ENCODE measurements at places on chromosomes 4 and X. TPM values are rescaled to one million over a fixed set of nuclear protein-coding genes. Genes with fewer than 3 reads are reported as not detected.

DNA sequence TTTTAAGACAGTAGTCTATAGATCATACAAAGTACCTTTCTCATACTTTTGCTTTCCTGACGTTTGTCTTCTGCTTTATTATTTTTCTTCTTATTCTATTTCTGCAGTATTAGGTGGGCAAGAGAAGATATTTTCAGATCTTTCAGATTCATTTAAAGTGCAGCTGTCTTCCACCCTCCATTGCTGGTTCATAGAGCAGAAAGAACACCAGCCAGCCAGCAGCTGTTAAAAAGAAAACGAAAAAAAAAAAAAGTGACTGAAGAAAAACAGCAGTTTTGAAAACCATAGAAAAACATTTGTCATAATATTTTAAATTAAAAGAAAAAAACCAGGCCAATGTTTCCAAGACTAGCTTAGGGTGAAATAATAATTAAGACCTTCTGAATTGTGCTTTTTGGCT, 42.9 kb downstream of the SMAD1 start:
- H3K4me3 ChIP-seq, result no peak overlapping the region
- no peak for DNase-seq
- no peaks in the 10 kb centered on the region for H3K27me3 ChIP-seq

- H3K4me1 ChIP-seq, result no peaks in the 10 kb centered on the region
- H3K36me3 ChIP-seq, result no peaks in the 10 kb centered on the region
- H3K4me3 ChIP-seq, result no peak overlapping the region
- no peak overlapping the region for H3K27ac ChIP-seq
These were observed 292.7 kb upstream of the TENM3 start for GRCh38 chr4:181950372-181951127.

- H3K27ac ChIP-seq, result no peak overlapping the region
- no peaks in the 10 kb centered on the region for H3K36me3 ChIP-seq
- H3K4me3 ChIP-seq, result no peak overlapping the region
- no peaks in the 10 kb centered on the region for H3K4me1 ChIP-seq
These were observed 65.2 kb upstream of the LNX1 start for GRCh38 chr4:53656421-53656981.

GRCh38 chr4:154314248-154314647, 177.4 kb downstream of the DCHS2 start:
- H3K4me1 ChIP-seq, result no peaks in the 10 kb centered on the region
- no peak for DNase-seq
- H3K4me3 ChIP-seq, result no peak overlapping the region
- H3K27me3 ChIP-seq, result no peaks in the 10 kb centered on the region

GRCh38 chrX:14873676-14874049, 442 bp downstream of the MOSPD2 start:
- no peak for DNase-seq
- H3K36me3 ChIP-seq, result no peaks in the 10 kb centered on the region
- H3K4me1 ChIP-seq, result no peaks in the 10 kb centered on the region
- peak overlapping the region; percentile 35 for H3K27ac ChIP-seq

GRCh38 chrX:110588164-110588563, 207.5 kb downstream of the CHRDL1 start:
- no peaks in the 10 kb centered on the region for H3K36me3 ChIP-seq
- H3K27me3 ChIP-seq, result no peaks in the 10 kb centered on the region
- H3K27ac ChIP-seq, result no peak overlapping the region
- no peak overlapping the region for H3K4me3 ChIP-seq

GRCh38 chrX:106220177-106220576, 52.1 kb downstream of the PWWP3B start:
- H3K36me3 ChIP-seq, result no peaks in the 10 kb centered on the region
- H3K27ac ChIP-seq, result no peak overlapping the region
- H3K27me3 ChIP-seq, result no peaks in the 10 kb centered on the region
- no peak overlapping the region for H3K4me3 ChIP-seq
- no peaks in the 10 kb centered on the region for H3K4me1 ChIP-seq

DNA sequence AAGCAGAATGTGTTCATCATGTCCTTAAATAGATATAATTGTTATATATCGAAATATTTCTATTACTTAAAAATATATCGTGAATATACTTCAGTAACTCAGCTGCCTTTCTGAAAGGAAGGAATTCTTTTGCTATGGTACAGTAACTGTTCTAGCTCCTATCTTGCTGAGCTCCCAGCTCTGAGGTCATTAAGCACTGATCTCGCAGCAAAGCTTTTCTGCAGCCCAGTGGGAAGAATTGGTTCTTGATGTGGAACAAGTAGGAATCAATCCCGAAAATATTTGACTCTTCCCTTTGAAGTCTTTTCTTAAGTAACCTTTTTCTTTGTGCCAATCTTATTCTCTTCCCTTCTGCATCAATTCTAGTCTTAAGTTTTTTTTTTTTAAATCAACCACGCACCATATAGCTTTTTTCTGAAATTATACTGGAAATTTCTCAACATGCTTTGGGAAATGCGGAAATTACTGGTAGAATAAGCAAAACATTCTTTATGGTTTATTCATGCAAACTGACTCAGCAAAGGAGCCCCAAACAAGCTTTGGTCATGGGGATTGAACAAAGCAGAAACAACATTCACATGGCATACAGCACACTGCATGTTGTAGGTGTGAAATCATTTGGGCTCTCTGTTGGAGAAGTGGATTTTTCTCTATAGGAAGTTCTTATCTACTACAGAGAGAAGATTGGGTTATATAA, 428.9 kb upstream of the GNPDA2 start:
- no peak overlapping the region for H3K27ac ChIP-seq
- H3K27me3 ChIP-seq, result no peaks in the 10 kb centered on the region
- H3K36me3 ChIP-seq, result no peaks in the 10 kb centered on the region
- no peaks in the 10 kb centered on the region for H3K4me1 ChIP-seq
- H3K4me3 ChIP-seq, result no peak overlapping the region

- H3K36me3 ChIP-seq, result no peaks in the 10 kb centered on the region
- DNase-seq, result no peak
- no peak overlapping the region for H3K27ac ChIP-seq
- no peaks in the 10 kb centered on the region for H3K4me1 ChIP-seq
These were observed 1.4 kb downstream of the BEX5 start for GRCh38 chrX:102154218-102154860.

- no peaks in the 10 kb centered on the region for H3K4me1 ChIP-seq
- no peak overlapping the region for H3K4me3 ChIP-seq
- no peaks in the 10 kb centered on the region for H3K36me3 ChIP-seq
- H3K27ac ChIP-seq, result no peak overlapping the region
These were observed 71.0 kb downstream of the PRRG1 start for GRCh38 chrX:37420185-37420584.

DNA sequence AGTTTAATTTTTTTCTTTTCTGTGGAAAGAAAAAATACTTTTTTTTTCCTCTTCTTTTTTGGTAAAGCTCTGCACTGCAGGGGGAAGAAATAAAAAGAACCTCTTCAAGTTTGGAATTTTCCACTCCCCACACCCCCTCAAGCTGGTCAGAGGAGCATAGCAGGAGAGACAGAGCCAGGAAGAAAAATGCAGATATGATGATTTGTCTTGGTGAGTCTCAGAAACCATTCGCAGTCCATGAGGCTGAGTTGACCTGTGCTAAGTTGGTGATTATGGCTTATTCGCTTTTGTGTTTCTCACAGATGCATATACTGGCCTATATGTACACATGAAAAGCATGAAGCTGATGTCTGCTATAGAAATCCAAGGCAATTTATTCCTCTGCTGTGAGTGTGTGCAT, 205.9 kb downstream of the LDB2 start:
- no peak for DNase-seq
- H3K4me3 ChIP-seq, result no peak overlapping the region
- H3K4me1 ChIP-seq, result no peaks in the 10 kb centered on the region
- no peaks in the 10 kb centered on the region for H3K27me3 ChIP-seq

DNA sequence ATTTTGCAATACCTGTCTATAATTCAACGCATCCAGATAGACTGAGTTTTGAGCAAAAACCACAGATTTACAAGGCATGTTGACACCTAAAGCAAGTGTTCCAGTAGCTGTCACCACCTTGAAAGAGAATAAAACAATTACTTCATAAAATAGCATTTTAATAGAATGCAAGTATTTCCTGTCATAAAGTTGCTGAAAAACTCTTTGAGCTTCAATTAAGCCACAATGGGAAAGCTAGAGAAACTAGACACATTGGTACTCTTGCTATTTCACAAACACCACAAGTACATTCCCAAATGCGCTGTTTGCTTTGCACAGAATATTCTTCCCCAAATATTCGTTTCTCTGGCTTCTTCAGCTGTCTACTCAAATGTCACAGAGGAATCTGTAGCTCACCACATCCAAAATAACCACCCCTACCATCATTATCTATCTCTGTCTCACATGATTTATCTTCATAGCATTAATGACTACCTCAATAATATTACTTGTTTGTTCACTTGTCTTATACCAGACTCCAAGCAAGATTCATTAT, 70.3 kb downstream of the DDX60 start:
- no peak overlapping the region for H3K4me3 ChIP-seq
- H3K27me3 ChIP-seq, result no peaks in the 10 kb centered on the region
- peaks cover 4% of the 10 kb centered on the region for H3K36me3 ChIP-seq
- no peak overlapping the region for H3K27ac ChIP-seq
- no peak for DNase-seq

DNA sequence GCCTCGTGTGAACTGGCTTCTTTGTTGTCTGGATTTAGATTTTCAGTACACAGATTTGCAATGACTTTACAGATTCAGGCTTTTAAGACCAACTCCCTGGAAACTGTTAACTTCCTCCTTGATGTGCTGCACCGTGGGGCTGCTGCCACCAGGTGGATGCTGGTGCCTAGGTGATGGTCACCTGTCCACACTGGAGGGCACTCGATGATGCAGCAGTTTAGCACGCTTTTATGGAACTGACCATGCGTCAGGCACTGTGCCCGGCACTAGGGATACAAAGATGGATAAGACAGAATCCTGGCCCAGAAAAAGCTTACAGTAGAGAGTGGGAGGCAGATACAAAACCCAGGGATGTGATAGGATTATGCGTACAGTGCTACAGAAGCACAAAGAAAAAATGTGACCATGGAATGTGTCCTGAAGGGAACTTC, 180.7 kb downstream of the CEP135 start:
- H3K4me3 ChIP-seq, result no peak overlapping the region
- no peak for DNase-seq
- H3K27ac ChIP-seq, result no peak overlapping the region

DNA sequence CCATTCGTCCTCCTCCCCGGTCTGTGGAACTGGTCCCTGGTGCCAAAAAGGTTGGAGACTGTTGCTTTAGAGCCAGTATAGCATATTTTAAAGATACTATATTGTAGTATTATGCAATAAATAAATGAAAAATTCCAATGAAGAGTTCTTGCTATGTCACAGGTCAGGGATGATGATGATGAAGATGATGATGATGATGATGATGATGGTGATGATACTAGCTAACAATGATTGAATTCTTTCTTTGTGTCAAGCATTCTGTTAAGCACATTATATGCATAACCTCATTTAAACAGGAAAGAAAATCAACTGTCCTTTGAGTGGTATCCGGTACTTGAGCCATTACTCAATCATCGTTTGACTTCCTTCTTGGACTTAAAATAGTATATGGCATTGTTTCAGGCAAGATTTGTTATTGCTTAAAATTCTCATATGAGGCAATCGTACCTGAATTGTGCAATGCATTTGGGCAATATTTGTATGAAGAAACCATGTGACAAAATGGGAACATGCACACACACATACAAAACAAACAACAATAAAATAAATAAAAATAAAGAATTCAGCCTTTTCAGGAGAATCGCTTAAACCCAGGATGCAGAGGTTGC, 22.8 kb upstream of the TLR2 start:
- no peaks in the 10 kb centered on the region for H3K4me1 ChIP-seq
- H3K4me3 ChIP-seq, result no peak overlapping the region
- no peaks in the 10 kb centered on the region for H3K27me3 ChIP-seq
- H3K36me3 ChIP-seq, result no peaks in the 10 kb centered on the region

DNA sequence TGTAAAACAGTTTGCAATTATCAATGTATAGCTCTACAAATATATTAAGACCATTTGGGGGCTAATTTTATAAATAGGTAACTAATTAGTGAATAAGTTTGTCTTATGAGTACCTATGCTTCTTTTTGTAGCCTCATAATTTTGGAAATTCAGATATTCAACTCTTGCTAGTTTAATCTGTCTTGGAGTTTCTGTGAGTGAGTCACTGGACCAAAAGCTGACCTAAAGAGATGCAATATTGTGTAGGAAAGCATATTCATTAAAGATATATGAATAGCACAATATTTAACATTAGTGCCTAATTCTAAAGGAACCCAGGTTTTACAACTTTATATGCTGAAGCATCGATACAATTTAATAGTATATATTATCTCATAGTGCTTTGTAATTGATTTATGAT, 161.3 kb upstream of the PCDH18 start:
- H3K27me3 ChIP-seq, result no peaks in the 10 kb centered on the region
- no peak for DNase-seq
- no peak overlapping the region for H3K27ac ChIP-seq
- H3K4me3 ChIP-seq, result no peak overlapping the region

- H3K27me3 ChIP-seq, result no peaks in the 10 kb centered on the region
- peaks cover 2% of the 10 kb centered on the region for H3K36me3 ChIP-seq
- DNase-seq, result no peak
- peaks cover 2% of the 10 kb centered on the region for H3K4me1 ChIP-seq
These were observed 8.8 kb downstream of the PROM1 start for GRCh38 chr4:16075061-16075460.

- DNase-seq, result peak; percentile 51
- no peak overlapping the region for H3K4me3 ChIP-seq
- H3K36me3 ChIP-seq, result no peaks in the 10 kb centered on the region
- H3K27me3 ChIP-seq, result no peaks in the 10 kb centered on the region
- no peak overlapping the region for H3K27ac ChIP-seq
- H3K4me1 ChIP-seq, result no peaks in the 10 kb centered on the region
These were observed 85.0 kb downstream of the JAKMIP1 start for GRCh38 chr4:6115342-6115741.

- no peak for DNase-seq
- no peak overlapping the region for H3K27ac ChIP-seq
- no peaks in the 10 kb centered on the region for H3K27me3 ChIP-seq
- no peak overlapping the region for H3K4me3 ChIP-seq
- H3K36me3 ChIP-seq, result no peaks in the 10 kb centered on the region
- H3K4me1 ChIP-seq, result no peaks in the 10 kb centered on the region
These were observed 4.1 kb downstream of the SLC39A8 start for GRCh38 chr4:102341201-102341600.

- H3K27ac ChIP-seq, result peak overlapping the region; percentile 60
- H3K36me3 ChIP-seq, result peaks cover under 1% of the 10 kb centered on the region
- DNase-seq, result peak; percentile 83
- H3K27me3 ChIP-seq, result no peaks in the 10 kb centered on the region
- H3K4me1 ChIP-seq, result no peaks in the 10 kb centered on the region
- peak overlapping the region; percentile 40 for H3K4me3 ChIP-seq
These were observed 512 bp downstream of the NOP14 start for GRCh38 chr4:2962614-2963174.

DNA sequence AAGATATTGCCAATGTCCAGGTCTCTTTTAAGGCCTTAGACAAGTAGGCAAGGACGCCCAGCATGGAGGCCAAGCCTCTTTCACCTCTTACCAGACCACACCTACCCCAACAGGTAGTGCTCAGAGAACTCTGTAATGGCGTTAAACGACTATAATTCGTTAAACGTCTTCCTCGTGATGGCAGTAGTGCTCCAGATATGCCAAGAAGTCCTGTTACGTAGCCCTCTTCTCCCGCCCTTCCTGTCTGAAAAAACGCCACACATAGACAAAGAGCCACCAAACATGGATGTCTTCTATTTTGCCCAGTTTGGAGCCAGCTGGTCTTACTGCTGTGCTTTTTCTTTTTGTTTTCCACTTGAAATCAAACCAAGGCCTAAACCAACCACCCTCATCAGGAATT, 190.7 kb downstream of the OR13H1 start:
- H3K27me3 ChIP-seq, result no peaks in the 10 kb centered on the region
- no peaks in the 10 kb centered on the region for H3K36me3 ChIP-seq
- peak; percentile 84 for DNase-seq
- no peak overlapping the region for H3K27ac ChIP-seq
- H3K4me3 ChIP-seq, result no peak overlapping the region
- H3K4me1 ChIP-seq, result no peaks in the 10 kb centered on the region

GYPB gene
- total RNA-seq, result 1.5 TPM

ATP1B4 gene
- total RNA-seq, result not detected

SLC25A14 gene
- 14.7 TPM for total RNA-seq

COMMD8 gene
- 11.7 TPM for total RNA-seq

SPANXB1 gene
- not detected for total RNA-seq

RASGEF1B gene
- total RNA-seq, result 12.6 TPM

Data from aorta (tissue), 5 donors.